ENCODE measurements at places on chromosomes 6 and 20.
A peak's percentile ranks its signal among the peaks of the same experiment; 100 is the strongest.

DNA sequence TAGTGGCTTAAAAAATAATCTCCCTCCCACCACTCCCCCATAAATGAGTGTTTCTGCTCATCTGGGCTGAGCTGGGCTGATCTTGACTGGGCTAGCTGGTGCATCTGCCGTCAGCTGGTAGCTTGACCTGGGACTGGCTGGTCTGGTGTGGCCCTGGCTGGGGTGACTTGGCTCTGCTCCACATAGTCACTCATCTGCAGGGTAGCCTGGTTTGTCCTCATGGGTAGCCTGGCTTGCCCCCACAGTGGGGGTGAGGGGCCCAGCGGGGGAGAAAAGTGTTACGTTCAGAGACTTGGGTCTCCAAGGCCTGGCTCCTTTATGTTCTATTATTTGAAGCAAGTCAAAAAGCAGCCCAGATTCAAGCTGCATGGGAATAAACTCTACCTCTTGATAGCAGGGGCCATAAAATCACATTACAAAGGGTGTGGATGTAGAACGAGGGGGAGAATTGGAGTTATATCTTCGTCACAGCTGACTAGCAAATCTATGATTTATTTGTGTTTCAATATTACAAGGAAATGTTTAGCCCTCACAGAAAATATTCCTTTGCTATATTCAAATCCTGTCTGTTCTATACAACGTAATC is 32.9 kb downstream of the EDN3 start:
- DNase-seq, result peak; percentile 26

DNA sequence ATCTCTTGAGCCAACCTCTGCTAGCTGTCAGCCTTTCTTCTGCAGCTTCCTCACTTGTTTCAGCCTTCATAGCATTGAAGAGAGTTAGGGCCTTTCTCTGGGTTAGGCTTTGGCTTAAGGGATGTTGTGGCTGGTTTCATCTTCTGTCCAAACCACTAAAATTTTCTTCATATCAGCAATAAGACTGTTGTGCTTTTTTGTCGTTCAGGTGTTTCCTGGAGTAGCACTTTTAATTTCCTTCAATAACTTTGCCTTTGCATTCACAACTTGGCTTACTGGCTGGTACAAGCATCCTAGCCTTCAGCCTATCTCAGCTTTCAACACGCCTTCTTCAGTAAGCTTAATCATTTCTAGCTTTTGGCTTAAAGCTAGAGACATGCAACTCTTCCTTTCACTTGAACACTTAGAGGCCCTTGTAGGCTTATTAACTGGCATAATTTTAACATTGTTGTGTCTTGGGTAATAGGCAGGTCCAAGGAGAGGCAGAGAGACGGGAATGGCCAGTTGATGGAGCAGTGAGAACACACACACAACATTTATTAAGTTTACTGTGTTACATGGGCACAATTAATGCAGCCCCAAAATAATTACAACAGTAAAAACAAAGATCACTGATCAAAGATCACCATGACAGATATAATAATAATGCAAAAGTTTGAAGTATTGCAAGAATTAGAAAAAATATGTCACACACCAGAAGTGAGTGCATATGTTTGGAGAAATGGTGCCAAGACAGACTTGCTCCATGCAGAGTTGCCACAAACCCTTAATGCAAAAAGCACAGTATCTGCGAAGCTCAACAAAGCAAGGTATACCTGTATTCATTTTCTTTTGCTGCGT is 98.6 kb downstream of the HIVEP1 start:
- no peak for DNase-seq

GRCh38 chr6:122673343-122673961 is 63.2 kb downstream of the PKIB start:
- DNase-seq, result no peak

DNA sequence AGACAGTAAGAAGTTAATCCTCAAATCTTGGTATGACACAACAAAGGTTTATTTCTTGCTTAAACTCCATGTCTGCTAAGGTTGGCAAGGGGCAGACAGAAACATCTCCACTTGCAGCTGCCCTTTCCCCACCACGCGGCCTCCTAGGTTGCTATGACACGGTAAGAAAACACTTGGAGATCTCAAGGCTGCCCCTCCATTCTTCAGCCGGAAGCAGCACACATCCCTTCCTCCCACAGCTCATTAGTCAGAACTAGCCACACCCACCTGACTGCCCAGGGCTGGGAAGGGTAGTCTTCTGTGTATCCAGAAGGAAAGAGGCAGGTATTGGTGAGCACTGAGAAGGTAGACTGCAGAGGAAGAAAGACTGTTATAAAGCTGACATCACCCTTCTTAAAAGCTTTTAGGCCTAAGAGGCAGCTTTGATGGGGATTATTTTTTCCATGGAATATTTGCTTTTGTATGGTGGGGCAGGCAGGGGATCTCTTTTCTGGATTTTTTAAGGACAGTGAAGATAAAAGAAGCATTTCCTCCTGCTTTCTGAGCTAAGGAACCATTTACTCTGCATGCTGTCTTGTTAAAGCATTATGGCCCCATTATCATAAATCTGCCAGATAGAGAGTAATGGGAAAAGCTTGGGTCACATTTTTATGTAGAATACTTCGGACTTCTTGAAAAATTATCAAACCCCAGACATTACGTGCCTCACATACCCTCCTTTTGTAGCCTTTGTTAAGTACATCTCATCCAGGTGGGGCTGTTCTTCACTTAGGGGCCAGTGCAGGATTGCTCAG is 41.6 kb downstream of the MRAP2 start:
- peak; percentile 16 for DNase-seq

DNA sequence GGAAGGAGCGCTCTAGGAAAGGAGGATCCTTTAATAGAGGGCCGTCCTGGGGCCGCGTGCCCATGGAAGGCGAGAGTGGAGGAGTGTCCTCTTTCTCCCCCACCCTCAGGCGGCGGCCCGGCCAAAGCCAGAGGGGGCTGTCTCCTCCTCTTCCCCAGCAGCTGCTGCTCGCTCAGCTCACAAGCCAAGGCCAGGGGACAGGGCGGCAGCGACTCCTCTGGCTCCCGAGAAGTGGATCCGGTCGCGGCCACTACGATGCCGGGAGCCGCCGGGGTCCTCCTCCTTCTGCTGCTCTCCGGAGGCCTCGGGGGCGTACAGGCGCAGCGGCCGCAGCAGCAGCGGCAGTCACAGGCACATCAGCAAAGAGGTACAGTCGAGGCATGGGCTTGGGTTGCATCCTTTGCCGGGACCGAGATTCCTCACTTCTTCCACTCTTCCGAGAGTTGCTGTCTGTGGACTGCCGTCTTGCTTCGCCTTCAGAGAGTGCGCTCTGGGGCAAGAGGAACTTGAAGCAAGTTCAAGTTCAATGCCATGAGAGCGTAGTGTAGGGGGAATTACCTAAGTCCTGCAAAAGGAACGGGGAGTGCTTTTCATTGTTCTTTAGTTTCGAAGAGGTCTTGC is at the start of gene LAMA2:
TSS of gene LAMA2 (plus strand) at position 148 of the 621 bp plus-strand sequence. CDS start at position 256, 108 bp downstream.
- peak; percentile 34 for DNase-seq

DNA sequence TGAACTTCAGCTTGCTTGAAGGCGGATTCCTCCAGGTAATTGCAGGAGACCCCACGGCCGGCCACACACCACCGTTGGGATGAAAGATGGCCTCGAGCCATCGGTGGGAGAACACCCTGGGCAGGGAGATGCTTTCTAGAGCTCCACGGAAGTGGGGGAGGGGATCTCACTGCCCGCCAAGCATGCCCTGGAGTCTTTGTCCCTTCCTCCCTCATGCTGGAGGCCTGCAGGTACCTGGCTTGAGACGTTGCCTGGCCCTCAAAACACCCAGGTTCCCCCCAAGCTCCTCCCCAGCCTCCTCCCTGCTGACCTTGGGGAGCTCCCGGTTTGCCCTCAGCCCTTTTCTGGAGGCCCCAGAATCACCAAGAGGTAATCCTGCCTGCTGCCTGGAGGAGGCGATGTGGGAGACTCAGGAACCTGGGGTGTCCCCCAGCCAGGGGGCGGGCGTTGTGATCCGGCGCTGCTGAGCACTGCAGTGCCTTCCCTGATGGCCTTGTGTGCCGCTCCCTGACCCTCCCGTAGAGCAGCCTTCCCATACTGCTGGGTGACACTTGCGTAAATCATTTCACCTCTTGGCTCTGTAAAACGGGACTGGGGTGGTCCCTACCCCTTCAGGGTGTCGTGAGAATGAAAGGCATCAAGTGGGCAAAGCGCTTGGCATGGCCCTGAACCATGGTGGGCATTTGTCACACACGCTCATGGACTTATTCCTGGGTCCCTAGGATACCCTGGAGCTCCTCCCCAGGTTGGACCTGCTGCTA is 91.4 kb downstream of the CEBPB start:
- DNase-seq, result no peak

DNA sequence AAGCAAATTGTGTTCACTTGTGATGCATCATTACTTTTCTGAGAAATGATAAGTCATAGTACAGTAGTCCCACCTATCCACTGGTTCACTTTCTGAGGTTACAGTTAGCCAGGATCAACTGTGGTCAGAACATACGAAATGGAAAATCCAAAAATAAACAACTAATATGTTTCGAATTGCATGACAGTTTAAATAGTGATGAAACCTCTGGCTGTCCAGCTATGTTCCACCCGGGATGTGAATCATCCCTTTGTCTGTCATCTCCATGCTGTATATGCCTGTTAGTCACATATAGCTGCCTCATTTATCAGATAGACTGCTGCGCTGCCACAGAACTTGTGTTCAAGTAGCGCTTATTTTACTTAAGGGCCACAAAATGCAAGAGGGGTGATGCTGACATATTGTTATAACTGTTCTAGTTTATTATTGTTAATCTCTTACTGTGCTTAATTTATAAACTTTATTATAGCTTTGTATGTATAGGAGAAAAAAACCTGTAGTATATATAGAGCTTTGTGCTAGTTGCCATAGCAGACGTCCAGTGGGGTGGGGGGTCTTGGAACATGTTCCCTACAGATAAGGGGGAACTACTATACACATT is 29.2 kb downstream of the AFDN start:
- DNase-seq, result no peak

DNA sequence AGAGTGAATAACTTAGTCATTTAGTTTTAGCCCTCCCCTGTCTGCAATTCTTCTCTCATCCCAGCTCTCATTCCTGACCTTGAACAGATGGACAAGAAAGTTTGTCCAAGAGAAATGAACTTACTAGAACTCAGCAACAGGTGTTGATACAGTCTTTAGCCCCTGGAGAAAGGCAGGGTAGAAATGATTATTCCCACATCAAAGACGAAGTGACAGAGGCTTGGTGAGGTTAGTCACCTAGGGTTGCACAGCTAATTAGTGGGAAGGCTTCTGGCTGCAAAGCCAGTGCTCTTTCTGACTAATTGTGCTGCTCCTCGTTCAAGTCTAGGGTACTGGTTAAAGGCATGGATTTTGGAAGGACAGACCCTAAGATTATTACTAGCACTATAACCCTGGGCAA is 4.5 kb downstream of the ZDHHC14 start:
- no peak for DNase-seq

DNA sequence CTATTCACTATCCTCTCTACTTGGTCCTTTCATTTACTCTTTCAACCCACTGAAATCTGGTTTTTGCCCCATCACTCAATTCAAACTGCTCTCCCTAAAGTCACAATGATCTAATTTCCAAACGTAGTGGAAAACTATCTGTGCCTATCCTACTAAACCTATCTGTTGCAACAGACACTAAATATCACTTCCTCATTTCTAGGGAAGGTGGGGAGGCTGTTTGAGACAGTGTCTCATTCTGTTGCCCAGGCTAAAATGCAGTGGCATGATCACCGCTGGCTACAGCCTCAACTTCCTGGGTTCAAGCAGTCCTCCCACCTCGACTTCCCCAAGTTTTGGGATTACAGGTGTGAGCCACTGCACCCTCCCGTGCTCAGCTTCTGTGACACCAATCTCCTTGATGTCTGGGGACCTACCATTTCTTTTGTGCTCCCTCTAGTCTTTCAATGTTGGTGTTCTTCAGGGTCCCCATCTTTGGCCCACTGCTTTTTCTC is 8.8 kb downstream of the RANBP9 start:
- no peak for DNase-seq

GRCh38 chr6:150395388-150396009 is 26.7 kb downstream of the IYD start:
- peak; percentile 54 for DNase-seq

GRCh38 chr6:8336406-8337057 is 98.8 kb downstream of the SLC35B3 start:
- no peak for DNase-seq

- DNase-seq, result no peak
Observed at GRCh38 chr6:158789115-158789917, 29.9 kb downstream of the EZR start.

GRCh38 chr20:46568570-46569129 is 18.2 kb upstream of the OCSTAMP start:
- peak; percentile 93 for DNase-seq

DNA sequence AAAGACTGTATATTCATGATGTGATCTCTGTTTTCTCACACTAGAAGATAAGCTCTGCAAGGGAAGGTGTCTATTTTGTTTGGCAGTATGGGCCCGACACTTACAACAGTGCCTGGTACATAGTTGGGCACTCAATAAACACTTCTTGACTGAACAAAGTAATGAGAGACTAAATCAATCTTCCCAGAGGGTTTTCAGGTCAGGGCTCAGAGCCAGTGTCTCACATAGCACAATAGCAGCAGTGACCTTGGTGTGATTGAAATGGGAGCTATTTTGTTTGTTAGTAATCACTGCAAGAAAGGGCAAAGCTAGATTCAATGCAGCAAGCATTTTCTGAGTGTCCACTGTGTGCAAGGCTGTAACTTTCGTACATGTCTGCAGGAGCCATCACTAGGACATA is 26.4 kb upstream of the GCM1 start:
- no peak for DNase-seq

DNA sequence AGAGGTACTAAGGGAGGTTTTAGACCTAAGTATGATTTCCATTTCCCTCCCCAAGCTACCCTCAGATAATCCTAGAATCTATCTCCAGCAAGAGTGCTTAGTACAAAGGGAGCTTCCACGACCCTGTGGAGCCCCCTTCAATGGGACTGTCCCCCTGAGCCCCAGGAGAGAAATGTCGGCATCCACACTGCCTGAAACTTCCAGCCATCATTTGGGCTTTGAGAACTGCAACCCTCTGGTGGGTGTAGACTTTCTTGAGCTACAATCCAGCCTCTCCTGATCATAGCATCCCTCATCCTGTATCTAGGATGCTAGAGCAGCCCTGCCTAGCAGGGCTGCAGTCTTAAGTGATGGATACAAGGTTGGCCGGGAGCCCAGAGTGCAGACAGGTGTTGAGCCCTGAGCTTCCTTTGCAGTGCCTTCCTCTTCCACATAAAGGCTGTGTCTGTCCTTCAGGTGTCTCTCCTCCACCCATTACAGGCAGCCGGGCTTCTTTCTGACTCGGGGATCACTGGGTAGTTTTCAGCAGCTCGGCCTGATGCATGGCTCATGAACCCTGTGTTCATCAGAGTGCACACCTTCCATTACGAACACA is 424.5 kb downstream of the PREX1 start:
- DNase-seq, result no peak

GRCh38 chr20:4534315-4534714 is 187.4 kb upstream of the PRND start:
- no peak for DNase-seq

DNA sequence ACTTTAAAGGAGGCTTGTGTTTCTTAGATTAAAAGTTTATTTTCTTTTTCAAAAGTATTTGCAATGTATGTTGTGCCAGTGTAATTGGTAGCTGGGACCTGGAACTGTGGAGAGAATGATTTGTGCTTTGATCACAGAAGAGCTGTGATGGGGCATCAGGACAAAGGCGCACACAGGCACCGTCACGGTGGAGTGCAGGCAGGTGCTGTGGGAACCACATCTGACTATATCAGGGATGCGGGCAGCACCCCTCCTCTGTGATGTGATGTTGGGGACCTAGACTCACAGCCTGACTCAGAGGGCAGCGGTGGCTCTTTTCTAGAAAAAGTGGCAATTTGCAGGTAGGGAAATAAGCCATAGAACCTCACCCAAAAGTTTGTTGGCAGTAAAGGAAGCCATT is 34.5 kb downstream of the SYTL3 start:
- no peak for DNase-seq

GRCh38 chr6:21998582-21998981 is 298.3 kb downstream of the PRL start:
- no peak for DNase-seq
